ENCODE measurements at places on chromosomes 13 and 19.
A peak's percentile ranks its signal among the peaks of the same experiment; 100 is the strongest.

- DNase-seq = no peak
These were observed 73.1 kb downstream of the FLT1 start for GRCh38 chr13:28421676-28422410.

- DNase-seq = no peak
These were observed 16.5 kb downstream of the AP2S1 start for GRCh38 chr19:46834121-46834520.

DNA sequence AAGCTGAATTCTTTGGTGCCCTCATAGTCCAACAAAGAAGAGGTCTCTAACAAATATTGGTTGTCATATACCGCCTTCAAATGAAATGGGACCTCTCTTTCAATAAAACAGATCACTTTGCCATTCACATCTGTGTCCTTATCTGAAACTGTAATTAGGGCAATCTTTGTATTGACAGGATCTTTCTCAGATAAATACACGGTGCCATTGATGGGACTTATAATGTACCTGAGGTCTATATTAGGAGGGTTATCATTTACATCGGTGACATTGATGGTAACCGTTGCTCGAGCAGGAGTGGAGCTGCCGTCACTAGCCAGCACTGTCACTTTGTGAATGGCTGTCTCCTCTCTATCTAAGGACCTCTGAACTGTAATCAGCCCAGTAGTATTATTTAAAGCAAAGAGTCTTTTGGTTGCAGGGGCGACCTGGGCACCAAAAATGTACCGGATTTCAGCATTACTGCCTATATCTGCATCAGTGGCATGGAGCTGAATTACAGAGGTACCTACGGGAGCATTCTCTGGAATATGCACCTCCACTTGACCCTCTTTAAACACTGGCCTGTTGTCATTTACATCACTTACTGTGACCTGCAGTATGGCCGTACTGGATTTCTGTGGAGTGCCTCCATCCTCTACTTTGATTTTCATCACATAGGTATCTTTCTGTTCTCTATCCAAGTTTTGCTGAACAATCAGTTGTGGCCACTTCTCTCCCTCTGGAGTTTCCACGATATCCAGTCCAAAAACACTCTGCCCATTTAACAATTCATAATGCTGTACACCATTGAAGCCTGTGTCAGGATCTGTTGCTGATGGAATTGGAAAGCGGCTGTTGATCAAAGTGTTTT, 2.8 kb downstream of the PCDH9 start:
- no peak for DNase-seq

DNA sequence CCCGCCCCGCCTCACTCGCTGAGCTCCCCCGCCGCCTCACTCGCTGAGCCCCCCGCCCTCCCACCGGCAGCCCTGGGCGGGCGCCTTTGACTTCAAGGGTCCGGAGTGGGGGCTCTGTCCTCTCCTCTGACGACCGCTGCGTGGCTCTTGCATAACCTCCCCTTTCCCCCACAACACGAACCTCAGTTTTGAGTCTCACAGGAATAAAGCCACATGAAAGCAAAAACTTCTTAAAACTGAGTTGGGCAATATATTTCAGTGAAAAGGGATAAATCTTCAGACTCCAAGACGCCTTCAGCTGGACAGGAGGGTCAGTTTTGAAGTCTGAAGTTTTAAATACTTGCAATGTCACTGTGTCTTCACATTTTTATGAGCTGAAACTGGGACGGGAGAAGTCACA, 70.6 kb upstream of the C13orf46 start:
- no peak for DNase-seq

- DNase-seq = no peak
These were observed 20.5 kb downstream of the EDNRB start for GRCh38 chr13:77898097-77898496.

GRCh38 chr13:65063753-65064152, 2166.4 kb downstream of the PCDH9 start:
- DNase-seq = no peak

DNA sequence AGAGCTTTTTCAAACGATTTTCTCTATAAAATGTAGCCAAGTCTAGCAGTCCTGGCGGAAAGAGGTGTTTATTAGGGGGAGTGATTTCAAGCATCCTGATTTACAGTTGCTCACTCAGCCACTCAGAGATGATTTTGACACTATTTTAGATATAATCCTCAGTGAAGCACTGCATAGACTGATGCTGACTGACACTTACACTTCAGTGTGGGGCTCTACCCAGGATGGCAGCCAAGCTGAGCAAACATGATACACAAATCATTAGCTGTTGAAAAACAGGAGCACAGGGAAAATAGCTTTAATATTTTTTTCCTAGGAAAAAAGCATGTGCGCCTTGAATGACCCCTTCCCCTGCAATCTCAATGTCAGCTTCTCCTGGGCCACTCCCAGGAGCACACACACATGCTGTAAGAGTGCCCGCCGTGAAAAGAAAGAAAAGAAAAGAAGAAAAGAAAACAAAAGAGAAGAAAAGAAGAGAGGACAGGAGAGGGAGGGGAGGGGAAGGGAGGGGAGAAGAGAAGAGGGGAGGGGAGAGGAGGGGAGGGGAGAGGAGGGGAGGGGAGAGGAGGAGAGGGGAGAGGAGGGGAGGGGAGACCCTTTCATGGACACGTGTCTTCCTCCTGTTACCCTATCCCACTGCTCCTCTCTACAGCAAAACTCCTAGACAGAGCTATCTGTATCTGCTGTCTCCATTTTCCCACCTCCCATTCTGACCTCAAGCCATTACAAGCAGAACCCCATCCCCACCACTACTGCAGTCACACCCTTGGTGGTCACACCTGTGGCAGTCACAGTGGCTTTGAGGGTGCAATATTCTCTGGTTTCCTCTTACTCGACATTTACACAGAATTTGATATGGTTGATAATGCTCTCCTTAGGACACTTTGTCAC, 36.4 kb downstream of the RCBTB2 start:
- no peak for DNase-seq

GRCh38 chr19:46529622-46530451, 34.2 kb upstream of the PNMA8B start:
- DNase-seq = peak; percentile 79

Measured in activated T-cell treated with anti-CD3 and anti-CD28 coated beads, Interleukin-2, amount 50 U/mL, for 4 hours (primary cell).